ENCODE measurements at places on chromosomes 2 and 18. TPM values are rescaled to one million over a fixed set of nuclear protein-coding genes. Genes with fewer than 3 reads are reported as not detected.

DNA sequence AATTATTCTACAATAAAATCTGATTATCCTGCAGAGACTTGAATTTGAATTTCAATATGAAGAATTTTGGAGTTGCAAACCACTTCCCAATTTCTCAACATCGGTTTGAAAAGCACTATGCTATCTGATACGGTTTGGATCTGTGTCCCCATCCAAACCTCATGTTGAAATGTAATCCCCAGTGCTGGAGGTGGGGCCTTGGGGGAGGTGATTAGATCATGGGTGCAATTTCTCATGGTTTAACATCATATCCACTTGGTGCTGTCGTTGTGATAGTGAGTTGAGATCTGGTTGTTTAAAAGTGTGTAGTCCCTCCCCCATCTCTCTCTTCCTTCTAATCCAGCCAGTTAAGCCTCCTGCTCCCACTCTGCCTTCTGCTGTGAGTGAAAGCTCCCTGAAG lies 205.7 kb downstream of the NBAS start:
- no peak overlapping the region for H3K4me3 ChIP-seq
- no peak overlapping the region for H3K27ac ChIP-seq
- no peaks in the 10 kb centered on the region for H3K27me3 ChIP-seq

DNA sequence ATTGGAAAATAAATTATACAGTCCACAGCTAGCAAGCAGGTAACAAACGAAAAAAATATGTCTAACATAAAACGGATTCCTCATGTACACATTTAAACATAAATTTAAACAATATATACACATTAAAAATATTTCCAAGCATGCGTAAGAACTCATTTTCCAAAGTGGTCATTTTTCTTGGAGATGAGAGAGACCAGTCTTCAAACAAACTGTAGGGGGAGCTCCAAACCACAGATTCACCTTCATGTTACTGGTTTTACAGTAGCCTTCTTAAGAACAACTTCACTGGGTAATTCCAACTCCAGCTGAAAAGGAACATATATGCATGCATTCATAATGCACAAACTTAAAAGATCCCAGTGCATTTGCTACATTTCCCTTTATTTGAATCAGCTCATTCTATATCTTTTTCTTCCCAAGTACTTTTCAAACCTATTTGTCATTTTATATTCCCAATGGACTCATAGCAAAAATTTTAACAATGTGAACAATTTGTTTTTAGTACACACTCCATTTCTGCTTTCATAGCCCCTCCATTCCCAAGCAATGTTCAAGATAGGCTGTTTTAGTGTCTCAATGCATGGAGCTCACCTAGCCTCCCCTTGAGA lies 4.7 kb upstream of the STAMBP start:
- H3K36me3 ChIP-seq = no peaks in the 10 kb centered on the region
- no peak for DNase-seq
- H3K4me3 ChIP-seq = no peak overlapping the region
- peaks cover 8% of the 10 kb centered on the region for H3K4me1 ChIP-seq

GRCh38 chr18:62458868-62459716 lies 63.7 kb upstream of the ZCCHC2 start:
- no peak overlapping the region for H3K4me3 ChIP-seq
- H3K4me1 ChIP-seq = no peaks in the 10 kb centered on the region
- H3K27ac ChIP-seq = no peak overlapping the region
- no peak for DNase-seq
- H3K27me3 ChIP-seq = no peaks in the 10 kb centered on the region

NDUFB3 gene
- polyA plus RNA-seq = 361 TPM

STAT1 gene
- polyA plus RNA-seq = 244 TPM
